ENCODE measurements at places on chromosomes 1 and 21.

DNA sequence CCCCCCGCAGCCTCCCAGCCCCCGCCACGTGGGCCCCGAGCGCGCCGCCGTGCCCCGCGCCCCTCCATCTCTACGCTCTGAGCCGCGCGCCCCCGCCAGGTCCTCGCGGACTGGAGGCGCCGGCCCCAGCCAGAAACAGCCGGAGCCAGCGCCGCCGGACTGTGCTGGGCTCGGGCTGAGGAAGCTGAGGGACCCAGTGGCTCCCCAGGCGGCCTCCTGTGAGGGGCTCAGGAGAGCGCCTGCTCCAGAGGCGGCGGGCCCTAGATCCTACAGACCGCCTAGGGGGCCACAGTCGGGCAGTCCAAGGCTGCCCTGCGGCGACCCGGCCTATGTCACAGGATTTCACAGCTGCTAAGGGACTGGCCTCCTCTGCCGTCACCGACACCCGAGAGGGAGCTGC lies 82.1 kb downstream of the NENF start:
- no peak for DNase-seq

DNA sequence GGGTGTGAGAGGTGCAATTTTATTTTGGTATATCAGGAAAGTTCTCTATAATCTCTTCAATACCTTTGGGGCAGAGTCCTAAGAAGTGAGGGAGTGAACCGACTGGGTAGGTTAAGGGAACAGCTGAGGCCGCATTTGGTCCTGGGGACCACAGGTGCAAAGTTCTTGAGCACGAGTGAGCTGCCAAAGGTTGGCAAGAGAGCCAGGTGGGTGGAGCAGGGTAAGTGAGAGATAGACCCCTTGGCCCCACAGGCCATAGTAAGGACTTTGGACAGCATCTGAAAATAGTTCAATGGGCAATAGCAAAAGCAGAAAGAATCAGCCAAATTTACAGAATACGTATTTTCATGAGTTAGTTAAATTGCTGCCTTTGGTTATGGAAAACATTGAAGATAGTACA lies 11.0 kb upstream of the NID1 start:
- no peak for DNase-seq

DNA sequence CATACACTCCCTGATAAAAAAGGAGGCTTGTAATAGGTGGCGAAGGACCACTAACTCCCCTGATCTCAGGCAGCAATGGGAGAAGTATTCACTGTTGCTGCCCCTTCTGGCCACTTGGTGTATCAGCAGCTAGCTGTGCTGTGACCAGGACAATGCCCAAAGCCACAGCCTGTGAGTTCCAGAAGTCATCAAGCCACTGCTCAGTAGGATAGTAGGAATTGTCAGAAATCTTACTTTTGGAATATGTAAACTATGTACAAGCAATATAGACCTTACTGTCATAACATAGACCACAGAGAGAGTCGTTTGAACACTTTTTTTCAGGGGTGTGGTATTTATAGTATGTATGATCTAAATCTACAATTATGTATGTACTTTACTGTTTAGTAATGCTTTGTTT lies 248.3 kb upstream of the CAMK1G start:
- DNase-seq = no peak

- no peak for DNase-seq
Observed at GRCh38 chr1:169885207-169885606, 8.5 kb downstream of the SCYL3 start.

DNA sequence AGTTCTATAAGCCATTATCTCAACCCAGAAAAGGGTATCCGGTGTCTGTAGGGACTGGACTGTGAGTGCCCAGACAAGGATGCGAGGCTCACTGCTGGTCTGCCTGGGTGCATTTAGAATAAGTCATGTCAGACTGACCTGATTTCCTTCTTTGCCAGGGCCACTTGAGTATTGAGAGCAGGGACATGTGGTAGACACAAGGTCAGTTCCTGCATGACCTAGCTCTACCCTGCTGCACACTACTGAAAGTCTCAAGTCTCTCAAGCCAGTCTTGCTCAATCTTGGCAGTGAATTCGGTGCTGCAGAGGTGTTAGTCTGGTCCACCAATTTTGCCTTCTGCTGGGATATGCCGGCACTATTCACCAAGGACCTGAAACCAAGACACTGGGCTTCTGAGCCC lies 180.1 kb downstream of the C1orf94 start:
- no peak for DNase-seq

GRCh38 chr1:34087986-34088385 lies 77.0 kb downstream of the CSMD2 start:
- DNase-seq = no peak

GRCh38 chr1:24987875-24988557 lies 57.9 kb upstream of the RUNX3 start:
- no peak for DNase-seq

DNA sequence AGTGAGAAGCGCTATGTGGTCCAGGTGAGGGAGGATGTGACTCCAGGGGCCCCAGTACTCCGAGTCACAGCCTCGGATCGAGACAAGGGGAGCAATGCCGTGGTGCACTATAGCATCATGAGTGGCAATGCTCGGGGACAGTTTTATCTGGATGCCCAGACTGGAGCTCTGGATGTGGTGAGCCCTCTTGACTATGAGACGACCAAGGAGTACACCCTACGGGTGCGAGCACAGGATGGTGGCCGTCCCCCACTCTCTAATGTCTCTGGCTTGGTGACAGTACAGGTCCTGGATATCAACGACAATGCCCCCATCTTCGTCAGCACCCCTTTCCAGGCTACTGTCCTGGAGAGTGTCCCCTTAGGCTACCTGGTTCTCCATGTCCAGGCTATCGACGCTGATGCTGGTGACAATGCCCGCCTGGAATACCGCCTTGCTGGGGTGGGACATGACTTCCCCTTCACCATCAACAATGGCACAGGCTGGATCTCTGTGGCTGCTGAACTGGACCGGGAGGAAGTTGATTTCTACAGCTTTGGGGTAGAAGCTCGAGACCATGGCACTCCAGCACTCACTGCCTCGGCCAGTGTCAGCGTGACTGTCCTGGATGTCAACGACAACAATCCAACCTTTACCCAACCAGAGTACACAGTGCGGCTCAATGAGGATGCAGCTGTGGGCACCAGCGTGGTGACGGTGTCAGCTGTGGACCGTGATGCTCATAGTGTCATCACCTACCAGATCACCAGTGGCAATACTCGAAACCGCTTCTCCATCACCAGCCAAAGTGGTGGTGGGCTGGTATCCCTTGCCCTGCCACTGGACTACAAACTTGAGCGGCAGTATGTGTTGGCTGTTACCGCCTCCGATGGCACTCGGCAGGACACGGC lies 2.2 kb downstream of the CELSR2 start:
- DNase-seq = no peak

DNA sequence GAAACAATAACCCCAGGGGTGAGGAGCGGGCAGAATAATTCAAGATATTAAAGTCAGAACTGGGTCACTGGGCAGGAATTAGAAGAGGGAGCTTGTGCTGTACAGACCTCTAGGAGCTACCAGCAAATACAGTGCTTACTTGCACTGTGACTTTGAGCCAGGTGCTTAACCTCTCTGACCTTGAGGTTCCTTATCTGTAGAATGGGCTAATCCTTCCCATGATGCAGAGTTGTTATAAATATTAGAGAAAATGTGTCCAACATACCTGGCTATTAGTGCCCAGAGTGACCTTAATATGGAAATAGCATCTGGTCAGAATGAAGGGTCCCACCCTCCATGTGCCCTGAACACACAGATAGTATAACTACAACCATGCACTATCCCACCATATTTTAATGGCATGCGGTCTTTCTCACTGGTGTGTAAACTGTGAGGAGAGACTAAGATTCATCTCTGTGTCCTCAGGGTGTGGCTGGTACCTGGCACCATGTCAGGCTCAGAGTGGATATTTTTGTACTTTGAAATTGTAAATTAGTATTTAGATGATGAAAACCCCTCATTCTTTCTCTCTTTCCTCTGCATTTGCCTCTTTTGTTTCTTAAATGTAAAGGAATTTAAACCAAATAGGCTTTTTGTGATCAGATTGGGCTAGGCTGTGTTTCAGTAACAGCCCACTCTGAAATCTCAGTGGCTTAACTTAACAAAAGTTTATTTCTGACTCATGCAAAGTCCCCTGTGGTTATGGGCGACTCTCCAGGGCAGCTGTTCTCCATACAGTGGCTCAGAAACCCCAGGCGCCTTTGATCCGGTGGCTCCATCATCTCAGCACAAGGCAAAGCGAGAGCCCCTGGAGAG lies 60.0 kb upstream of the ROR1 start:
- no peak for DNase-seq
